ENCODE measurements at places on chromosomes 16 and 17.

DNA sequence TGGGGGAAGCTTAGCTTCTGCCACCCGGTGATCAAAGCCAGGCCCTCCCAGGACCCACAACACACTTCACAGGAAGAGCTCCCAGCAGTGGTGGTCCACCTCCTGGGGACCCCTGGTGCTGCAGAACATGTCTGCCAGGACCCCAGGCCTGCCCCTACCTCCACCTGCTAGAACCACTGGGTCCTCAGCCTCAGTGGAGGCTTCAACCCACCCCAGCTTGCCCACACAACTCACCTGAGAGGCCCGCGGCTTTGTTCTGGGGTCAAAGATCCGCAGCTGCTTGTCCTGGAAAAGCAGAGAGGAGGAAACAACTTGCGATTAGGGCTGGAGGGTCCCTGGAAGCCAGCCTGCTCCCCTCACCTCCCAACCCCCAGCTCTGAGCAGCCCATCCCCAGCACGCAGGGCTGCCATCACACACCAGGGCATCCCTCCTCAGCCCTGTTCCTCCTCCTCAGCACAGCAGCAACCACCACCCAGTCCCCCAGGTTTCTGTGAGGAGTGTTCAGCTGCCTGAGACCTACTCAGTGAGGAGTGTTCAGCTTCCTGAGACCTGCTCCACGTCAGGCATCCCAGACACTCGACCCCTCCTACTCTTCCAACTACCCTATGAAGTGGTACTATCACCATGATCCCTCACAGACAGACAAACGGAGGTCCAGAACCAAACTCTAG is 21.2 kb downstream of the CORO7 start:
- no peak for DNase-seq

DNA sequence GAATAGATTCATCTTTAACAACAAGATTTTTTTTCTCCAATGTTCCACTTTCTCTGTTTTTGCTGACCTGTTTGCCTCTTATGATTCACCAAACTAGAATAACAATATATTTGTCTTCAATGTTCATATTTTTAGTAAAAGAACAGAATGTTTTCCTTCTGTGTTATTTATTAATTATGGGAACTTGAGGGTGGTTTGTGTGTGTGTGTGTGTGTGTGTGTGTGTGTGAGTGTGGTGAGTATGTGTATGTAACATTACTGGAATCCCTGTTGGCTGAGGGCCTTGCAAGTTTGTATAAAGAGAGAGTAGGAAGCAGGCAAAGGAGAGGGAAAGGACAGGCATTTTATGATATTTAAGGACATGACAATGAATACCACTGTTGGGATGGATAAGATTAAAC is 13.8 kb downstream of the STXBP4 start:
- DNase-seq, result no peak

- DNase-seq, result no peak
These were observed 472 bp downstream of the GALNS start for GRCh38 chr16:88856122-88856827.

- DNase-seq, result peak; percentile 66
These were observed 818 bp upstream of the NRN1L start for GRCh38 chr16:67883872-67884261.

DNA sequence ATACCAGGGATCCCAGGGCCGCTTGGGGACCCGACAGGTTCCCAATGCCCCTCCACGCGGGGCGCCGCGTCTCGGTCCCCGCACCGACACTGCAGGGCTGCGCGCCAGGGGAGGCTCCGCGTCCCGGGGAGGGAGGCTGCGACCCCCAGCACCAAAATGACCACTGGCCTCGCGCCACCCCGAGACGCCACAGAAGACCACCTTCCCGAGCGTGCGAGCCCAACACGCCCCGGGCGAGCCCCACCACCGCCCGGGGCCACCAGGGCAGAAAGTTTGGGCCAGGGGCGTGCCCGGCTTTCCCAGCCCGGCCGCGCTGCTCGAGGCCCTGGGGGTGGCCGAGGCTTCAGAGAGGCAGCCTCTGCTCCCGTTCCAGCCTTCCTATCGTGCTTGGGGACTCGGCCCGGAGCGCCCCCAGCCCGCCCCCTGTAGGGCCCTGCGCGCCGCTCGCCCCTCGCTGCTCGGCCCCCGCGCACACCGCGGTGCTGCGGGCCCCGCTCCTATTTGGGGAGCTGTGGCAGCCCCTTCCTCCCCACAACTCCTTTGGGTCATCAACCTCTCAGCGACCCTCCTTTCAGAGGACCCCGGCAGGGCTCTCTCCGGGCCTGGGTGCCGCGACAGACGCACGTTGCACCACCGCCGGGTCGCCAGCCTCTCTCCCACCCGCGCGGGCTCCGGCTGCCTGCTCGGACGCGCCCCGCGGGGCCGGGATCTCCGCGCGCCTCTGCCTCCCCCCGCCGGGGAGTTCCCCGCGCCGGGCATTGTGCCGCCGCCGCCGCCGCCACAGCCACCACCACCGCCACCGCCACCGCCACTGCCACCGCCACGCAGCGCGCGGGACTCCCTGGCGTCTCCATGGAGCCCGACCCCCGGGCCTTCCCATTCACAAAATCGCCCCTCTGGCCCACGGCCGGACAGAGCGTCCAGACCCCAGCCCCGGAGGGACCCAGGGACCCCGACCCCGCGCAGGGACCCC is 892 bp downstream of the RBFOX3 start:
- DNase-seq, result no peak

DNA sequence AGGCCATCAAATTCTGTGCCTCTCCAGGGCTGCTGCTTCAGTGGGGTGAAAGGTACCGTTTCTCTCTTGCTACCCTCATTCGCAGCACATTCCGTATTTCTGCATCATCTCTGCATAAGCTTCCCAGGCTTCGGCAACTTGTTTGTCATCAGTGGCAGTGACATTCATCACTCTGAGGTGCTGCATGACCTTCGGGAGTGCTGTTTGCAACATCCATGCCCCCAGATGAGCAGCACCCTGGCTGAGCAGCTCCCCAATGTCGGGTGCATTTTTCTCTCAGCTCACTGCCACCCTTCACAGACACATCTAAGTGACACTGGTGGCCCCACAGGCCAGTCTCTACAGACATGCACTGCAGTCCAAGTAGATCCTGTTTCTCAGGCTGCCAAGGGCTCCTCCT is 3.8 kb downstream of the CREBBP start:
- no peak for DNase-seq

GRCh38 chr17:29611351-29612093 is 11.2 kb downstream of the CORO6 start:
- no peak for DNase-seq

DNA sequence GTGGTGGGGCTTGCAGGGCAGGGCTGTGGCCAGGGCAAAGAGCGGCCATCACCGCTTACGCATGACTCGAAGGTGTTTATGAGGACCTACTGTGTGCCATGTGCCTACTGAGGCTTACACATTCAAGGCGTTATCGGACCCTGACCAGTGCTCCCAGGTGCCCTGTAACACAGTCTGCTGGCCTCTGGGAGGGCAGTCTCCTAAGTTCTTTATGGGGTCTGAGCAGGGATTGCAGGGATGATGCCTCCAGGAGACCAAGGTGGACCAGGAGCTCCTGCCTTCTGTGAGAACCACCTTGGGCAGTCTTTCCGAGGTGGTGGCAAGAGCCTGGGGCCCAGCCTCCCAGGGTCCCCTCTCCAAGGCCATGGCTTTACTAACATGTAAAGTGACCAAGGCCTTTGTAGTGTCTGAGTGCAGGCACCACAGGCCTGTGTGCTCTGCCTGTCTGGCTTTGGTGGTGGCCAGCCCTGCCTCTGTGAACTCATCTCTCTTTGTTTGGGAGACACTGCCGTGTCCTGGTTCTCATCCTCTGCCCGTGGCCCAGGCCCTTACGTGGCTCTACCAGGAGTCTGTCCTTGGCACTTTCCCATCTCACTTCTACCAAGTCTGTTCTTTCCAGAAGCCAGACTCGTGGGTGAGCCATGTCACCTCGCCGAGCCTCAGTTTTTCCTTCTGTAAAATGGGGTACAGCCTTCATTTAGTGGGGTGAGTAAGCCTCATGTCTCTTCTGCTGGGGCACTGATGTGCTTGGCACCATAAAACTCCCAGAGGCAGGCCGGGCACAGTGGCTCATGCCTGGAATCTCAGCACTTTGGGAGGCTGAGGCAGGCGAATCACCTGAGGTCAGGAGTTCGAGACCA is 3.4 kb upstream of the SYNGR2 start:
- no peak for DNase-seq

DNA sequence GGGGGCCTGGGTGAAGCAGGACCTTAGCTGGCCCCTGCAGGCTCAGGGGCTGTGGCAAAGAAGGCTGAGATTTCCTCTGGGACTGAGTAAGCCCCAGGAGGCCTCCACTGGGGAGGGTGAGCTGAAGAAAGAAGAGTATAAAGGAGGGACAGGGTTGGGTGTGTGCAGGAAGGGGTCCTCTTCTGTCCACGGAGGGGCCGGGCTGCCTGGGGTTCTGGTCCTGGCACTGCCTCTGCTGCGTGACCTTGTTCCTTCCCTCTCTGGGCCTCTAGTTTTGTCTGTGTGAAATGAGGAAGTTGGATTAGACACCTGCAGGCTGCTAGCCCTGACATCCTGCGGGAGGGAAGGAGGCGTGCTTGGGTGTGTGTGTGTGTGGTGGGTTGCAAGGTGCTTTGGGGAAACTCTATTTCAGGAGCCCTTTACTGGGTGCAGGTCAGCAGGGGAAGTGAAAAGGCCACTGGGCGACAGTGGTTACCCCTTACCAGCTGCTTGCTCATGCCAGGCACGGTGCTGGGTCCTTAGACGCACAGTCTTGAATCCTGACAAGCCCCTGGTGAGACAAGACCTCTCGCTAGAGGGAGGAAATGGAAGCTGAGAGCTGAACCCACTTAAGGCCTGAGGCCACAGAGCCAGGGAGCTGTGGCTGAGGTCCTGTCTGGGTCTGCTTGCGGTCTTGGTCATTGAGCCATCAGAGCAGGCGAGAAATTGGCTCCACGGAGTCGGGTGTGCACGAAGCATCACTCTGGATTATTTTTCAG is 60.7 kb downstream of the OR1D5 start:
- DNase-seq, result no peak

DNA sequence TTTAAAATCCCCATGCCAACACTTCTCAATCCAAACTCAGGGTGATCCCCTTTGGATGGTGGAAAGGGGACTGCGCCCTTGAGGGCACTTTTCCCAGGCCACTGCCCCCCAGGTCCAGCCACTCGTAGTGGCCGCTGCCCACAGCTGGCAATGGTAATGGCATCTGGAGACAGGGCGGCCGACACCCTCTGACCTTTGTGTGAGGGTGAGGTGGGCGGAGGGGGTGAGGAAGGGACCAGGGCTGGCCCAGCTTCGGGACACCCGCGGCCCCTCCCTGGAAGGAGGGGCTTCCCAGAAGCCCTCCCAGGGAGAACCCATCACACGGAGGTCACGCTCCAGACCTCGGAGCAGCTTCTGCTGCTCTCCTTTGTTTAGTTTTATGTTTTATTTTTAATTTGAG is 289.7 kb downstream of the FOXL1 start:
- no peak for DNase-seq

DNA sequence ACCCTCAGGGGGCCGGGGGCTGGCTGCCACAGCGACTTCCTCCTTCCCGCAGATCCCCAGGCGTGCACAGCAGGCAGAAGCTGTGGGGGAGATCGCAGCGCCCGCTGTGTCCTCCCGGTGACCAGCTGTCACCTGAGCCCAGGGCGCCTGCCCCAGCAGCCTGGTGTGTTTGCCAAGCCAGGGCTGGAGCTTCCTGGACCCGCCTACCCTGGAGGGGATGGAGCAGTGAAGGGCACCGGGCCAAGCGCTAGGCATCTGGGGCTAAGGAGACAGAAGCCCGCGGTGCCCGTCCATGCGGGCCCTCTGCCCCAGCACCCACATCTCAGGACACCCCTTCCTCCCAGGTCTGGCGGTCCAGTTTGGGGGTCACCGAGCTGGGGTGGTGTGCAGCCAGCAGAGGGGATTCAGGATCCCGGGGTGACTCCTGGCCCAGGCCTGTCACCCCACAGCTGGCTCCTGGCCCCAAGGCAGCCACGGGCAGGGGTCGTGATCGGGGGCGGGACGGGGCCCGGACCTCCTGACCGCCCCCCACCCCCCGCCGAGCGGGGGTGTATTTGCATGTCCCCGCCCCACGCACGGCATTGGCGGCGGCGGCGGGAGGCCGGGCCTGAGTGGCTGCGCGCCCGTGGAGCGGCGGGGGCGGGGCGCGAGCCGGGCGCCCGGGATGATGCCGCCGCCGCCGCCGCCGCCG is at the start of gene RAB26:
Gene RAB26, plus strand, starts transcription at position 645 of the 691 bp plus-strand sequence. CDS start 159 bp downstream, outside the sequence.
- DNase-seq, result peak; percentile 34

DNA sequence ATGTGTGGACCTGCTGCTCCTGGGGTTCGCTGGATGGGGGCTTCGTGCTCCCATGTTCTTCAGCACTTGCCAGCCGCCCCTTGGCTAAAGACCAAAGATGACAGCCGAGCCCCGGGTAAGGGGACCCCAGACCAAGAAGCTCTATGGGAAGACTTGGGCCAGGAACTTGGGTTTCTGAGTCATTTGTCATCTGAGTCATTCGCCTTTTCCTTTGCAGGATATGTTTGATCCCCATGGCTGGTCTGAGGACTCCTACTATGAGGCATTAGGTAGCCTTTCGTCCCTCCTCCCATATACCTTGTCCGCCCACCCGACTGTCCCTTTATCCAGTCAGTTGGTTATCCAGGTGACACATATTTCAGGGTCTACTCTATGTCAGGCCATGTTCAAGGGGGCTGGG is 17.7 kb upstream of the ITGB4 start:
- no peak for DNase-seq

DNA sequence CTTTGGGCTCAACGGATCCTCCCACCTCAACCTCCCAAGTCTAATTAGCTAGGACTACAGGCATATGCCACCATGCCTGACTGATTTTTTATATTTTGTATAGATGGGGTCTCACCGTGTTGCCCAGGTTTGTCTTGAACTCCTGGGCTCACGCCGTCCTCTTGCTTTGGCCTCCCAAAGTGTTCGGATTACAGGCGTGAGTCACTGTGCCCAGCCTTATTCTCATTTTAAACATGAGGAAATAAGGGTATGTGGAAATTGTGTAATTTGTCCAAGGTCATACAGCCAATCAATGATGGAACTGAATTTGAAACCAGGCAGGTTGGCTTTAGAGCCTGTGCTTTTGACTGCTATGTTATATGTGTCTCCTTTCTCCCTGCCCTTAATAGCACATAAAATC is 27.4 kb upstream of the AQP8 start:
- no peak for DNase-seq

DNA sequence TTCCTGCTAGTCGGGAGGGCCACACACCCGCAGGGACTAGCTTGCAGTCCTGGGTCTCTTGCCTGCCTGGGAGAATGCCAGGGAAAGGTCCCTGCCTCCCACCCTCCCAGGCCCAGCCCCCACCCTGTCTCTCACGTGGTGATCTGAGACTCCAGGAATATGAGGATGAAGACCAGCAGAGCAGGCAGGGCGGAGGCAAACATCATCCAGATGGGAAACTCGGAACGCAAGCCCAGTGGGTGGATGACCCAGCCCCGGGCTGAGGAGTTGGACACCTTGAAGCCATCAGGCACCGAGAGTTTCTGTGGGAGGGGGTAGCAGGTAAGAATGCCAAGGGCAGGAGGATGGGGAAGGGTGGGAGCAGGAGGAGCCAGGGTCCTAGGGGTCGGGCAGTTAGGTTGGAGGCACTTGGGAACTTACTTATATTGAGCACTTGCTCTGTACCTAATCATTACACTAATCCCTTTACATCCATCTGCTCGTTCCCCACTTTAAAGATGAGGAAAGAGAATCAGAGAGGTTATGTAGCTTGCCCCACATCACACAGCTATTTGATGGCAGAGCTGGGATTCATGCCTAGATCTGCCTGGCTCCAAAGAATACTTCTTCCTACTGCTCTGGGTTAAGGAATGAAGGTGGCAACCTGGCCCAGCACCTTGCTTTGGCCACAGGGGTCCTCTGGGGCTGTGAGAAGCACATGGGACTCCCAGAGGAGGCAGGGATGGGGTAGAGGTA is 13.4 kb downstream of the SLC4A1 start:
- no peak for DNase-seq

GRCh38 chr17:73783945-73784603 is 139.8 kb upstream of the SDK2 start:
- no peak for DNase-seq

Measured in stimulated activated CD8-positive, alpha-beta memory T cell treated with anti-CD3 and anti-CD28 coated beads, Interleukin-4, amount 100 ng/mL, for 24 hours (primary cell).